ENCODE measurements at places on chromosomes 16 and 17.

- no peak for DNase-seq
Measured at GRCh38 chr16:48907906-48908634, 298.1 kb upstream of the N4BP1 start.

- no peak for DNase-seq
Measured at GRCh38 chr17:74527081-74527480, 4.2 kb downstream of the CD300LB start.

DNA sequence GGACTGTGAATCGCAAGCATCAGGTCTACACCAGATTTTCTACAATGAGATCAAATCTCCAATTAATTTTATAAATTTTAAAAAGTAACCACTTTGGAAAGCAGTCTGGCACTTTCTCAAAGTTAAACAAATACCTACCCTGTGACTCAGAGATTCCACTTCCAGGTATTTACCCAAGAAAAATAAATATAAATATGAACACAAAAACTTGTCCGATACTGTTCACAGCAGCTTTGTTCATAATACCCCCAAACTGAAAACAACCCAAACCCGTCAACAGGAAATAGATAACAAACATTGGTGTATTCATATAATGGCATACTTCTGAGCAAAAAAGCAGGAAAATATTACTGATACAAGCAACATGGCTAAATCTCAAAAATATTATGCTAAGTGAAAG is 12.1 kb downstream of the ZDHHC7 start:
- no peak for DNase-seq

- DNase-seq, result no peak
Measured at GRCh38 chr16:69078073-69078472, 27.4 kb upstream of the HAS3 start.

DNA sequence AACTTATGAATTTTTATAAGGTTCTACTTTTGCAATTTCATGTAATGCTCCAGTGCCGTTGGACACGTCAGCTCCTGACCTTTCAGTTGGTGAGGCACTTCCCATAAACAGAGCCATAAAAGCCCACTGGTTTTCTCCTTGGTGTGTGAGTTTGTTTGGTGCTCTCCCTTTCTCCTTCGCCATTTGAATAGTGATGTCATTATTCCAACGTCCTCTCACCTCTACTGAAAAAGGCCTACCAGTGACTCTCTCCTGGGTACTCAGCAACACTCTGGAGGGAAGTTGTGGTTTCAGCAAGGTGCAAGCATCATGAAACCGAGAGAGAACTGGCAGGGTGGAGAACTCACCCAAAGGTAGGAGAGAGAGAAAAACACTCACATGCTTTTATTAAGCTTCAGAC is 29.6 kb upstream of the HNF1B start:
- DNase-seq, result no peak

DNA sequence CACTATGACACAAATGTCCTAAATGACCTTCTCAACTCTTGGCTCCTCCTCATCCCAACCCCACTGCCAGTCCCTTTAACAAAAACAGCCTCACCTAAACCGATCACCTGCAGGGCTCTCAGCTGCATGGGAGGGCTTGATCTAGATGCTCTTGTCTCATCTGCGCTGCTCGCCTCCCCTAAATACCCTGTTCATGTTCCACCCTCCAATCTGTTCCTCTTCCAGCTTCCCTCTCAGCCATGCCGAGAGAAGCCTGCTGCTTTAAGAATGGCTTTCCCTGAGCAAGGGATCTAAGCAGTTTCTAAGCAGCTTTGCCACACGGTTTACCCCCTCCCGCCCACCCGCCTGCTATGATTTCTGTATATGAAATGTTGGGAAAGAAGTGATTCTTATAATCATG is 23.7 kb downstream of the PIPOX start:
- no peak for DNase-seq

DNA sequence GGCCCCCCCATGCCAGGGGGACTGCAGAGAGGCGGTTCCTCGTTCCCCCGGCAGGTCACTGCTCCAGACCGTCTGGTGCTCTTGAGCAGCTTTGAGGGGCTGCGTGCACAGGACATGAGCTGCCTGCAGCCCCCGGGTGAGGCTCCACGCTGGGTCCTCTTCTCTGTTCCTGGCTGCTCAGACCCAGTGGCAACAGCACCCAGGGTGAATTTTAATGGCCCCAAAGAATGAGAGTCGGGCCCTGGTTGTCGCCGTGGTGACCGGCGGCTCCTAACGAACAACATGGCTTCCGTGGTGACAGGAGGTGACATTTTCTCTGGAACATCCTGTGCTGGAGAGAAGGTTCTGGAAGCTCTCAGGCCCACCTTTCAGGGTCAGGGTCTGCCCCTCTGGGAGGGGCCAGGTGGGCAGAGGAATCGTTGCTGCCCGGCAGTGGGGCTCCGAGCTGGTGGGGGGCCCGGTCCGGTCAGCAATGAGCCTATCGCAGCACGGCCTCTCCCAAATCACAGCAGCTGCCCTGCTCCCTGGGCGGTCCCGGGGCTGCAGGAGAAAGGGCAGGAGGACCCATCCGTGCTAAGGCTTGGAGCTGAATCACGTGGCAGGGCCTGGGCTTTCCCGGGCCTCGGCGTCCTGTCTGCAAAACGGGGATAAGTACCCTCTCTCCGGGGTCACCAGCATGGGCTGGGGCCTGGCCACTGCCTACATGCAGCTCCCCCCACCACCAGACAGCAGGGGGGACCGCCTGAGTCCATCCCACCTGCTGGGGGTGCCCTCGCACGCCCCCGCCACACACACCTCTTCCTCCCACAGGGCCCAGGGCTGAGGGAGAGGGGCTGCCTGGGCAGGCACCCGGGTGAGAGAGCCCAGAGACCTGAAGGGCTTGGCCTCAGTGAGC is 3.4 kb upstream of the C1QTNF8 start:
- DNase-seq, result no peak

Measured in GDM1 (cell line).